ENCODE measurements at places on chromosomes 2 and 18. TPM values are rescaled to one million over a fixed set of nuclear protein-coding genes. Genes with fewer than 3 reads are reported as not detected.

CFAP221 gene
- 3.0 TPM for total RNA-seq

CCT7 gene
- total RNA-seq, result 446 TPM

ERICH2 gene
- total RNA-seq, result not detected

PDE11A gene
- total RNA-seq, result 0.23 TPM

TEX44 gene
- total RNA-seq, result not detected

DNA sequence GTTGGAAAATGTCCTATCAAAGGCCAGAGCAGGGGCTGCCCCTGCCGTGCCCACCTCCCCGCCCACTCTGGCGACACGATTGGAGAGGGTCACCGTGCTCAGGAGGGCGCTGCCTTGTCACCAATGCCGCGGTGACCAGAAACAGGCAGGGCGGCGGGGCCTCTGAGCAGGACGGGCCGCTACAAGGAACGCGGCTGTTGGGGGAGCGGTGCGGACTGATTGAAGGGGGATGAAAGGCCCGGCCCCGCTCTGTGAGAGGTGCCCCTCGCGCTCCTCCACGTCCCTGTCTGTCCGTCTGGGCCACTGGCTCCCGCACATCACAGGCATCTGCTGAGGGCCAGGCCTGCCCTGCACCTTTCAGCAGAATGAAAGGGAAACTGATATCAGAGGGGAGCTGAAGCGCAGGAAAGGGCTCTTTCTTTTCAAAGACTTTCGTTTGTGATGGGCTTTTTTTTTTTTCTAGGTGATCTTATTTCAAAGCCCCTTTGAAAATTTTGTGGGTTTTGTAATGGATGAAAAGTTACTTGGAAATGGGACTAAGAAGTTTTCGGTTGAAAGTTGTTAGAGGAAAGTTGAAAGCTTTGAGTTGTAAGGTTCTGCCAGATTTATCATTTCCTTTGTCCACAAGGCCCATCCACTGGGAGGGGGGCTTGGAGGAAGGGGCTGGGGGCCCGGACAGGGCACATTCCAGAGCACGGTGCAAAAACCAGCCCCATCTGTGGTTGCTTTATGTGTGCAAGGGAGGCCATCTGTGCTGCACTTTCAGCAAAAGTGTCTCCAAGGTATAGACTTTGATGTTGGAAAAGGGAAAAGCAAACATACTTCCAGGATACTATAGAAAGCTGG lies 244.2 kb downstream of the KLHL29 start:
- no peak overlapping the region for H3K4me3 ChIP-seq
- DNase-seq, result no peak
- peak overlapping the region; percentile 96 for H3K27ac ChIP-seq
- H3K4me1 ChIP-seq, result peaks cover 38% of the 10 kb centered on the region
- H3K36me3 ChIP-seq, result no peaks in the 10 kb centered on the region

DNA sequence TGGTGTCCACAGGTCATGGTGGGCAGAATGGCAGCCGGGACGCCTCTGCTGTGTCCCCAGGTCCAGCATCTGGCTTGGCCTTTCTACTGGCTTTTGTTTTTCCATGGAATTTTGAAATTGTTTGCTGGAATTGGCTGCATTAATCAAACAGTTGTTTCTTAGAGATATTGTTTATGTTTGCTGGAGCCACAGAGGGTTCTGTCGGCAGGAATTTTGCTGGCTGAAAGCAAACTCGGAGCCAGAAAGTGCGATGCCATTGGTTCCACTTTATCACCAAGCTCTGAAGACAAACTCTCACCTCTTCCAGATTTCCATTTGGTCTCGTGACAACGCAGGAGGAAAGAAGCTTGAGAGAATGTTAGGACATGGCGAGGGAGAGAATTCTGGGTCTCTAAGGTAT lies 199.2 kb upstream of the COPS8 start:
- H3K36me3 ChIP-seq, result peaks cover 9% of the 10 kb centered on the region
- H3K4me1 ChIP-seq, result peaks cover 27% of the 10 kb centered on the region
- DNase-seq, result no peak
- H3K27me3 ChIP-seq, result no peaks in the 10 kb centered on the region
- H3K4me3 ChIP-seq, result no peak overlapping the region

DNA sequence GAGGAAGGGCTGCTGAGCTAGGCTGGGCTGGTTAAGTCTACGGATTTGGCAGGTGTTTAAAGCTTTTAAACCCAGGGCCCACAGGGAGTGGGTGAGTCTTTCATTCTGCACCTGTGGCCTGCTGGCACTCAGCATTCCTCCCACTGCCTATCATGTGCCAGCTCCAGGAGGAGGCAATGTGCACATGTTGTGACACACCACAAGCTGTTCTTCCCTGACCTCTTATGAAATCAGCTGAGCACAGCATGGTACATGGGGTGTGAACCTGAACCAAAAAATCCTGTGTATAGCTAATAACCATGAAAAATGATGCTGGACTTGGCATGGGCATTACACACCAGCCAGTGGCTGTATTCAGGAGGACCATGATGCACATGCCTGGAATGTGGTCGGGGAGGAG lies 297.9 kb upstream of the MMADHC start:
- H3K27ac ChIP-seq, result no peak overlapping the region
- DNase-seq, result no peak
- peaks cover 2% of the 10 kb centered on the region for H3K36me3 ChIP-seq
- no peaks in the 10 kb centered on the region for H3K27me3 ChIP-seq

GRCh38 chr18:79988451-79989194 lies at the start of gene TXNL4A:
TXNL4A (minus strand) TSS chr18:79988563; CDS start chr18:79988392, 171 bp downstream.
- DNase-seq, result no peak
- H3K4me1 ChIP-seq, result peaks cover 32% of the 10 kb centered on the region

GRCh38 chr2:29987146-29987545 lies 65.8 kb upstream of the ALK start:
- H3K36me3 ChIP-seq, result no peaks in the 10 kb centered on the region
- no peak for DNase-seq
- no peak overlapping the region for H3K4me3 ChIP-seq
- H3K27me3 ChIP-seq, result no peaks in the 10 kb centered on the region
- H3K27ac ChIP-seq, result no peak overlapping the region

DNA sequence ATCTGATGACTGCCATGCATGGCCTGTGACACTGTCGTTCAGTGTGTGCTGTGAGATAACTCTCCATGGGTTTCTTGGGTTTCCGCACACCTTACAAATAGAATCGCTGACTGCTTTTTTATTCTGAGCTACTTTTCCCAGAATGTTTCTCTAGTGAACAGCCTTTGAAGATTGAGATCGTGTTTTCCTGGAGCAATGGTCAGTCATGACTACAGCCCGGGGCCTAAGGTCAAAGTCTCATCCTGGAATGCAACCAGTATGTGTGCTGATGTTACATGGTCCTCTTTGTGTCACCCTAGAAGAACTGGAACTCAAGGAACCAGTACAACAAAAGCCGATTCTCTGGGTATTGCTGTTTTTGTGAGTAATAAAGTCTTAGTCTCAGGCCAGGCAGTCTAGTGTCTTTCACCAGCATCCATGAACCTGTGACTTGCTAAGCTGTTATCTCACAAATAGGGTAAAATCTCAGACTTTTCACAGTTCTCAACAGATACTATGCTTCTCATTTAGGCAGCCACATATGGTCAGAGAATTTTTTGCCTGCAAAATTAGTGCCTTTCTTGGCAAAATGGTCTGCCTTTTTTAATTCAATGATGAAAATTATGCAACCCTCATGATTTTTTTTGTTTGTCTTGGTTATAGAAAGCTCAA lies 124.9 kb upstream of the PIEZO2 start:
- no peak overlapping the region for H3K4me3 ChIP-seq
- H3K4me1 ChIP-seq, result peaks cover 7% of the 10 kb centered on the region
- no peaks in the 10 kb centered on the region for H3K36me3 ChIP-seq
- no peak for DNase-seq
- no peak overlapping the region for H3K27ac ChIP-seq
